ENCODE measurements at places on chromosomes 6 and 20. TPM values are rescaled to one million over a fixed set of nuclear protein-coding genes. Genes with fewer than 3 reads are reported as not detected.

DNA sequence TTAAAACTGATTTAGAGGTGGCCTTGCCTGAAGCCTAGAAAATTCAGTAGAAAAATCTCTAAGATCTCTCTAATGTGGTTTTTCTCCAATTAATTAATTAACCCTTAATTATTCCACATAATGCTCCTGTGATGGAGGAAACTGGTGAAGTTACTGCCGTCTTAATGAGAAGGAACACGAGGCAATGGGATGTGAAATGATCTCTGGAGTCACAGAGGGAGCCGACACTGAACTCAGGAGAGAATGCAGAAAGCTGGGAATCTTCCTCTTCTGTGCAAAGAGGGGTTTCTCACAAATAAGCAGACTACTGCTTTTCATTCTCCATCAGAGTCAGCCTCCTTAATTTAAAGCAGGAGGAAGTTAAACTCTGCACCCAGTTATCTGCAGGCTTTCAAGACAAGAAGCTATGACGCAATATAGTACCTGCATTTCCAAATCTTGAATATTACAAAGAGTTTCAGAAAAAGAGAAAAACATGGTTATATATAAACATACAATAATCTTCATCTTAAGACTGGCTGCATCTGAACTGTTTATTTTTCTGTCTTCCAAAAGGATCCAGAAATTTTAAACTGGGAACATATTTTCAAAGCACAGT lies 18.1 kb upstream of the SNRPB2 start:
- no peak for DNase-seq
- no peak overlapping the region for H3K4me3 ChIP-seq
- H3K27ac ChIP-seq = no peak overlapping the region
- H3K27me3 ChIP-seq = no peaks in the 10 kb centered on the region
- H3K4me1 ChIP-seq = no peaks in the 10 kb centered on the region
- no peaks in the 10 kb centered on the region for H3K36me3 ChIP-seq

- no peaks in the 10 kb centered on the region for H3K27me3 ChIP-seq
- no peak for DNase-seq
- no peaks in the 10 kb centered on the region for H3K4me1 ChIP-seq
These were observed 39.8 kb upstream of the SLC24A3 start for GRCh38 chr20:19172637-19173036.

- H3K4me1 ChIP-seq = peaks cover 18% of the 10 kb centered on the region
- DNase-seq = no peak
- H3K4me3 ChIP-seq = no peak overlapping the region
- peaks cover 3% of the 10 kb centered on the region for H3K27me3 ChIP-seq
- no peak overlapping the region for H3K27ac ChIP-seq
These were observed 85.0 kb downstream of the NFATC2 start for GRCh38 chr20:51457533-51457932.

DNA sequence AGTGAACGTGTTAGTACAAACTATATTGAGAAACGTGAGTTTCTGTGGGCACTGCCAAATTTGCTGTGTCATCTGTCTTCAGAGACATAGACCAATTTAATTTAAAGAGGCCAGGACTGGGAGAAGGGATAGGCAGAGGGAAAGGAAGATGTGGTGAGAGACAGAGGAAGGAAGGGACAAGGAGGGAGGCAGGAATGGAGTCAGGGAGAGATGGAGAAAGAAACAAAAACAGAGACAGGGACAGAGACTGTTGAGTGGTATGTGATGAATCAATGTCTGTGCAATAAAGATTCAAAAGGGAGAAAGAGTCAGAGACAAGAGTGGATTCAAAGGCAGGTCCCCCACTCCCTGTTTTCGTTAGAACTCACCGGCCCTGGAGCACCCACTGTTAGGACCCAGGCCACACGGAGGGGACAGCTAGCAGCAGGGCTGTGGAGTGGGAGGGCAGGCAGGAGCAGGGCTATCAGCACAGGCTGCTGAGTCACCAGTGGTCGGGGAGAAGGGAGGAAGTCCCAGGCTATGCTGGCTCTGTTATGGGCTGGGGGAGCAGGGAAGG lies 51.6 kb upstream of the CHD6 start:
- H3K4me1 ChIP-seq = no peaks in the 10 kb centered on the region
- peaks cover 7% of the 10 kb centered on the region for H3K27me3 ChIP-seq
- no peak overlapping the region for H3K27ac ChIP-seq
- no peak for DNase-seq
- no peak overlapping the region for H3K4me3 ChIP-seq

DNA sequence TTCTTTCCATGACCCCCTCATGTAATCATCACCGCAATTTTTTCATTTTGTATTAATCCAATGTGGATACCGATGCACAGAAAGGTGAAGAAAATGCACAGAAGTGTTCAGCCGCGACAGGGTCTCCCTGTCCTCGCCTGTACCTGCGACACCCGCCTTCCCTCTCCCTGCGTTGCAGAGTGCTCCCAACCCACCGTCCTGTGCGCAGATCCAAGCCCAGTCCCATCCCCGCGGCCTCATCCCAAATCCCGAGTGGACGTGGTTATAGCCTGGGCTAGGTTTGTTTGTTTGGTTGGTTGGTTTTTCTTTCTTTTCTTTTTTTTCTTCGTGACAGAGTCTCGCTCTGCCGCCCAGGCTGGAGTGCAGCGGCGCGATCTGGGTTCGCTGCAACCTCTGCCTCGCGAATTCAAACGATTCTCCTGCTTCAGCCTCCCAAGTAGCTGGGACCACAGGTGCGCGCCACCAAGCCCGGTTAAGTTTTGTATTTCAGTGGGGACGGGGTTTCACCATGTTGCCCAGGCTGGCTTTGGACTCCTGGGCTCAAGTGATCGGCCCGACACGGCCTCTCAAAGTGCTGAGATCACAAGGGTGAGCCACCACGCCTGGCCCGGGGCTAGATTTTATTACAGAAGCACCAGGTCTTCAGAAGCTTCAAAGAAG lies 536 bp upstream of the RAET1G start:
- peaks cover 18% of the 10 kb centered on the region for H3K4me1 ChIP-seq
- no peak for DNase-seq
- no peaks in the 10 kb centered on the region for H3K36me3 ChIP-seq
- H3K4me3 ChIP-seq = peak overlapping the region; percentile 69

- no peaks in the 10 kb centered on the region for H3K4me1 ChIP-seq
- DNase-seq = no peak
- H3K4me3 ChIP-seq = no peak overlapping the region
- no peaks in the 10 kb centered on the region for H3K36me3 ChIP-seq
- no peaks in the 10 kb centered on the region for H3K27me3 ChIP-seq
- H3K27ac ChIP-seq = no peak overlapping the region
These were observed 768.4 kb downstream of the TFAP2A start for GRCh38 chr6:9646342-9647070.

Gene NRN1
- polyA plus RNA-seq = 5.7 TPM

DNA sequence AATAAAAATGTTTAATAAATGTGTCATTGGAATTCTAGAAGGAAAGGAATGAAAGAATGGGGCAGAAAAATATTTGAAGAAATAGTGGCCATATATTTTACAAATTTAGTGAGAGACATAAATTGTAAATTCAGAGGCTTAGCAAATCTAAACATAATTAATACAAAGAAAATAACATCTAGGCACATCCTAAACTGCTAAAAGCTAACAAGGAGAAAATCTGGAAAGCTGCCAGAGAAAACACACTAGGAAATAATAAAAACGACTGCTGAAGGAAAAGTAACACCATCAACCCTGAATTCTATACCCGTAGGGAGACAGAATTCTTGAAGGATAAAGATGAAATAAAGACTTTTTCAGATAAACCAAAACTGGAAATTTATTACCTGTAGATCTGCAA lies 23.8 kb downstream of the CYB5R4 start:
- H3K36me3 ChIP-seq = no peaks in the 10 kb centered on the region
- no peak overlapping the region for H3K27ac ChIP-seq
- H3K27me3 ChIP-seq = no peaks in the 10 kb centered on the region
- no peaks in the 10 kb centered on the region for H3K4me1 ChIP-seq
- H3K4me3 ChIP-seq = no peak overlapping the region

Gene SIM1
- not detected for polyA plus RNA-seq

Gene CITED2
- polyA plus RNA-seq = 10.5 TPM

DNA sequence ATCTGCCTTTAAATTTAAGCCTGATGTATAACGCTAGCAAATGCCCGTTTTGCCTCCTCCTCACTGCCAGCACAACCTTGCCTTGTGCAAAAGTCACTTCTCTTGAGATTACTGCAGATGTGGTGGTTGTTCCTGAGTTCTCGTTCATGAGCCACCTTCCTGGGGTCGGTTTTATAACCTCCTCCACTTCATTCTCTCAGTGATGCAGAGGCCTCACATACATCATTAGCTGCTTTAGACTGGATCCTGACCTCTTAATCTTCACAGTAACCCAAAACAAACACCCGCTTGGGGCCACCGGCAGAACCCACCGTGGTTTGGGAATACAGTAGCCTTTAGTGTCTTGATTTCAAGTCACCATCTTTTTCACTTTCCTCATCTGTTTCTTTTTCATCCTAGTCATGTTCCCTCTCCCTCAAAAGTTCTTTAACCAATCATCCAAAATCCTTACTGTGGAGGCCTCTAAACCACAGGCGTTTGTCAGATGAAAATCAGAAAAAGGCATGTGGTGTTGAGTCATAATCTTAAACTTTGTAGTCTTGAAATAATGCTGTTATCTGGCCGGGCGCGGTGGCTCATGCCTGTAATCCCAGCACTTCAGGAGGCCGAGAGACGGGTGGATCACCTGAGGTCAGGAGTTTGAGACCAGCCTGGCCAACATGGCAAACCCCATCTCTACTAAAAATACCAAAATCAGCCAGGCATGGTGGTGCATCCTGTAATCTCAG lies 430.3 kb upstream of the SOX4 start:
- no peaks in the 10 kb centered on the region for H3K36me3 ChIP-seq
- H3K4me3 ChIP-seq = no peak overlapping the region
- no peaks in the 10 kb centered on the region for H3K27me3 ChIP-seq
- no peak for DNase-seq
- no peaks in the 10 kb centered on the region for H3K4me1 ChIP-seq

All from keratinocyte (primary cell).